GM19239 (cell line): ENCODE measurements at places on chromosomes 1 and 21.

DNA sequence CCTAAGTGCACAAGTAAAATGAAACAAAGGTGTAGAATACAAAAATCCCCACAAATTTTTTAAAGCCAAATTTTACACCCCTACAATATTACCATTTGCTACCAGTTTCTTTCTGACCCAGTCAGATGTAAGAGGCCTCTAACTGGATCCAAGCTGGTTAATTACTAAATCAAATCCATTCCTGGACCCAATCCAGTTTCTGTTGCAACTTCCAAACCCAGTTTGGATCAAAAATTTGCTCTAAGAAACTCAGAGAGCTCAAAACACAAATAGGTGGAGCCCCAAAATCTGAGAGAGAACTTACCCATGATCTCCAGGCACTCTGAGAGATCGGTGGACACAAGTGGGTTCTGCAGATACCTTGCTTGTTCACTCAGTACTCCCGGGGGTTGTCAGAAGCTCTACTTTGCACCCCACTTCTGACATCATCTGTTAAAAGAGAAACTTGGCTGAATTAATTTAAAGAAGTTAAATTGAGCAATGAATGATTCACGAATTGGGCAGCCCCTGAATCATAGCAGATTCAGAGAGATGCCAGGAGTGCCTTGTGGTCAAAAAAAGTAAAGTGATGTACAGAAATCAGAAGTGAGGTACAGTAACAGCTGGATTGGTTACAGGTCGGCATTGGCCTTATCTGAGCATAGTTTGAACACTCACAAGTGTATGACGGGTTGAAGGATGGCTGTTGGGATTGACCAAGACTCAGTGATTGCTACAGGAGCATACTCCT, 448.0 kb downstream of the KCNT2 start:
- no peak for DNase-seq

DNA sequence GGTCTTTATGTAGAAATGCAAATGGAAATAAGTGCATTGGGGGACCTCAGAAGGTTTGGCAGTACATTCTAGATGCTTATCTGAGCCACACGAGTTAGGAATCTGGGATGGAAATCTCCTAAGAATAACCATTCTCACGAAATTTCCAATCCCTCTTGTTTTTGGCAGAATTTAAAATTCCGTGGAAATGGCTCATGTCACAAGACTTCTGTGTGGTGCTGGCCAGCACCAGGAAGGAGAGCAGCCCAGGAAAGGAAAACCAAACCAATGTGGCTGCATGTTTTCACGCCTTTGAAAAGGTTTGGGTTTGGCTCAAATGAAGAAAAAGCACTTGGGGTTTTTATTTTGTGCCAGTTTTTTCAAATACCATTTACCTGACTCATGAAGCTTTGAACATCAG, 80.1 kb upstream of the KCNK2 start:
- no peak for DNase-seq

GRCh38 chr1:97204468-97204867, 482.9 kb downstream of the PTBP2 start:
- DNase-seq, result no peak

- DNase-seq, result no peak
These were observed 1.9 kb downstream of the RUSC1 start for GRCh38 chr1:155322571-155322952.

- no peak for DNase-seq
These were observed 24.0 kb downstream of the PTPRC start for GRCh38 chr1:198662821-198663220.

- DNase-seq, result no peak
These were observed 318.1 kb upstream of the VAMP3 start for GRCh38 chr1:7453038-7453437.

DNA sequence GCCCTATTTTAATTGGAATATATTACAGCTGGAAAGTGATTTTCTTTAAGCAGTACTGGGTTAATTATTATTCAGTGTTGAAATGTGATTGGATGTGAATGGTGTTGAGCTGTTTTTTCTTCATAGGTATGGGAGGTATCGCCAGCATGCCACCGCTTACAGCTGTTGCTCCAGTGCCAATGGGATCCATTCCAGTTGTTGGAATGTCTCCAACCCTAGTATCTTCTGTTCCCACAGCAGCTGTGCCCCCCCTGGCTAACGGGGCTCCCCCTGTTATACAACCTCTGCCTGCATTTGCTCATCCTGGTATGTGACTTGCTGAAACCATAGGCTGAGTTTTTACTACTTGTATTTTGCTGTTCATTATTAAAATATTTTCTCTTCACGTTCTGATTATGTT, 107.7 kb downstream of the ITSN1 start:
- DNase-seq, result no peak

DNA sequence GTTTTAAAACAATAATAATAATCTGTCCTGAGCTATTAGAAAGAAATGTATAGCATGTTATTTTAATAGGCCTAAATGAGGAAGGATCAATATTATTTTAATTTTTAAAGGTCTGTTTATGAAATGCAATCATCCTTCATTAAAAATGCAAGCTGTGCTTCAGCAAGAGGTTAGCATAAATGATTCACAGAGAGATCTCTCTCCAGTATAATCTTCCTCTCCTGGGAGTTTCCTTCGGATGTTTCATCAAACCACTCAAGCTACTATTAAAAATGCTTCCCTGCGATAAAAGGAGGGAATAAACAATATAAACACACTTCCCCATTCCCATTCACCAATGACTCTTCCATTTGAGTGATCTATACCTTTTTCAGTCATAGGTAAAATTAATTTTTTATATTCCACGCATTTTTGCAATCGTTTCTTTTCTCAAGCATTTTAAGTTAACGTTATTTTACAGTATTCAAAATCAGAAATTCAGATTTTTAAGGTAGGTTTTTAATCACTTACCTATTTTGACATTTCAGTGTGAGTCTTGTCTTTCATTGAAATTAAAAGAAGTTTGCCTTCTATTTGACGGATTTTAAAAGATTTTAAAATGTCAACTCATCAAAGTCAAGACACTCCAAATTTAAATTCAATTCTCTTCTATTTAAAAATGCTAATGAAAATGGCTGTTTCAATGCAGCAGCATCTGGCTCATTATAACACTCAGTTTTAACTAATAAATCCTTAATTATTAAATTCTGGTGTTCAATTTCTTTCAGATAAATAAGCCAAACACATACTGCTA, 64.3 kb downstream of the RERE start:
- DNase-seq, result no peak

DNA sequence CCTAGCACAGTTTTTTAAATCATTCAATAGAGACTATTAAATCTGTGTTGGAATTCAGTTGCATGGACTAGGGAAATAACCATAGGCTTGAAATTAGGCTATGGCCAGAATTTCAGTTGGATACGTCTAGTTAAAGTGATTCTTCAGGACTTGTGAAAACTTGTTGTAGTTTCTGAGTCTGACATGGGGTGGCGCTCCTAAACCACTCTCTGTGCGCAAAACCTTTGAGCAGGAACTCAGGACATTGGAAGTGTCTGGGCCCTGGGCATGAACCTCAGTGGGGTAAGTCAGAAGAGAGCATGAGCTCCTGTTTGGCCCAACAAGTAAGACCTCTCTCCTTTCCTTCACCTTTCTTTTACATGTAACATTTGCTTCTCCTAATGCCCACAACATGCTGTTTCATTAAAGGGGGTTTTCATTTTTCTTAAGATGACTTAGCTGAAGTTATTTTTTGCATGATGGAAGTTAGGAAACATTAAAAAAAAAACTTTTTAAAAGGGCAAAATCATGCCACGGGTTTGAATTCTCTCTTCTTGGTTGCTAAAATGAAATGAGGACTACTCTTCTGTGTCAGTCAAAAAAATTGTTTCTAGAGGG, 17.1 kb upstream of the CCDC190 start:
- DNase-seq, result peak; percentile 4

- no peak for DNase-seq
These were observed 75.5 kb downstream of the LRRC8D start for GRCh38 chr1:89896105-89896942.

- DNase-seq, result no peak
These were observed 28.1 kb downstream of the ZSCAN20 start for GRCh38 chr1:33500547-33500946.

DNA sequence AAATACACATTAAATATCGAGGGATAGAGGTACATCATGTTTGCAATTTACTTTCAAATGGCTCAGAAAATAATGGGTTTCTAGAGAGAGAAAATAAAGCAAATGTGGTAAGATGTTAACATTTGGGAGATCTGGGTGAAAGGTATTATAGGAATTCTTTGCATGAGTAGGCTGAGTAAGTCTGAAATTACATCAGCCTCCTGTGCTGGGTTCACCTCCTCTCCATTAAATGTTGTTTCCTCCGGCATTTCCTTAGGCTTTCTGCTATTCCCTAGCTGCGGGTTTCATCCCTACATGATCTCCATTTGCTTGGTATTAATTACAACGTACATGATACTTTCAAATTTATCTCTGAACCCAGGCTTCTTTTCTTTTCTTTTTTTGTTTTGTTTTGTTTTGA, 31.6 kb downstream of the ZMYND12 start:
- no peak for DNase-seq

- DNase-seq, result no peak
These were observed 655.4 kb downstream of the LTN1 start for GRCh38 chr21:28337315-28337714.

GRCh38 chr1:16204634-16205333, 7.7 kb downstream of the ARHGEF19 start:
- peak; percentile 31 for DNase-seq

- no peak for DNase-seq
These were observed 29.1 kb downstream of the LAMC2 start for GRCh38 chr1:183215076-183215720.

- DNase-seq, result no peak
These were observed 1.4 kb downstream of the CXADR start for GRCh38 chr21:17514124-17514845.

- DNase-seq, result no peak
These were observed 56.0 kb upstream of the NTPCR start for GRCh38 chr1:232894436-232894835.

DNA sequence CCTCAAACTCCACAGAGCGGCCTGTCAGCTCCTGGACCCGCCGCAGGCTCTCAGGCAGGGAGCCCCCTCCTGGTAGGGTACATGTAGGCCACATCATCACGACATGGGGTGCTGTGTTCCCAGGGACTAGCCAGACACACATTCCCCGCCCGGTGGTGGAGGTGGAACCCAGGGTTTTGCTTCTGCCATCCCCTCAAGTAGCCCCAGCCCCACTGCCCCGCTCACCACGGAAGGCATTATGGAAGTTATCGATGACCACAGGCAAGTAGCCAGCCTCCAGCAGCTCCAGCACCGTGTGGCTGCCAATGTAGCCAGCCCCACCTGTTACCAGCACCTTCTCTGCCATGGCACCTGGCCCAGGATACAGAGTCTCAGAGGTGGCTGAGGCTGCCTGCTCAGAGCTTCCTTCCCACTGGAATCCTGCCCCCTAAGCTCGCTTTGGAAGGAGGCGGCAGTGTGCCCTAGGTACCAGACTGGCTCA, 1.9 kb downstream of the GALE start:
- DNase-seq, result no peak

DNA sequence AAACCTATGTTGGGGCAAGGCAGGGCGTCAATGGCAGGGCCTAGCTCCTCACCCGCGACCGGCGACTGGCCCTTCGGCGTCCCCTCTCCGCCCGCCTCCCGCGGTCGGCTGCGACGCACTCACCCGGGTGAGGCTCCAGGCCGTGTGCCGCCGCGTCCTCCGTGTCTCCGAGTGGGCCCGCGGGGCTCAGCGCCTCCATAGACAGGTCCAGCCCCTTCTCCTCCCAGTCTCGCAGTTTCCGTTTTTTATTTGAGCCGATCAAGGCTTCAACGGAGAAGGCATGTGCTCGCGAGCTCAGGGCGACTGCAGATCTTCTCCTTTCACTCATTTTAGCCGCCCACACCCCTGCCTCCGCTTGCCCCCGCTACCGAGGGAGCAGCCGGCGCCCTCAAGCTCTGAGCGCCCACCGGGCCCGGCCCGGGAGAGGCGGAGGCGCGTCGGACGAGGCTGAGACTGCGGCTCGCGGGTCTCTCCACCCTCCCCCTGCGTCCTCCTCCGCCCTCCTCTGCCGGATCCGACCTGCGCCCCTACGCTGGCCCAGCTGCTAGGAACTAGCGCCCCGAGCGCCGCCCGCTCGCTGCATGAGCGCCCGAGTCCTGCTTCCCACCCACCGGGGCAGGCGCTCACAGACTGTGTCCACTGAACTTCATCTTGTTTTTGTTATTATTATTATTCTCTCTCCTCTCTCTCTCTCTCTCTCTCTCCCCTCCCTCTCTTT, 516 bp downstream of the TBX15 start:
- no peak for DNase-seq

DNA sequence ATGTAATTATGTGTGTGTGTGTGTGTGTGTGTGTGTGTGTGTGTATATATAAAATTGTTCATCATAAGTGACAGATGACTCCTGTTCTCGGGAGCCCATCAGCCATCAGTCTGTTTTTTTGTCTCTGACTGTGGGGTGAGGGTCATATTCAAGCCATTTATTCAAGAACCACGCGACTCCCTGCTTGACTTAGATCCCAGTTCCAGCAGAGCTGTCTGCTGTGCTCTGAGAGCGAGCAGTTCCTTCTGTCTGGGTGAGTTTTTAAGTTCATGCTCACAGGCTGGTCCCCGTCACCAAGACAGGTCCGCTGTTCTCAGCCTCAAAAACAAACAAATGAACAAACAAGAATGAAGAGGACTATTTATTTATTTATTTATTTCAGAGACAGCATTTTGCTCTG, 18.3 kb upstream of the NPPB start:
- DNase-seq, result no peak

DNA sequence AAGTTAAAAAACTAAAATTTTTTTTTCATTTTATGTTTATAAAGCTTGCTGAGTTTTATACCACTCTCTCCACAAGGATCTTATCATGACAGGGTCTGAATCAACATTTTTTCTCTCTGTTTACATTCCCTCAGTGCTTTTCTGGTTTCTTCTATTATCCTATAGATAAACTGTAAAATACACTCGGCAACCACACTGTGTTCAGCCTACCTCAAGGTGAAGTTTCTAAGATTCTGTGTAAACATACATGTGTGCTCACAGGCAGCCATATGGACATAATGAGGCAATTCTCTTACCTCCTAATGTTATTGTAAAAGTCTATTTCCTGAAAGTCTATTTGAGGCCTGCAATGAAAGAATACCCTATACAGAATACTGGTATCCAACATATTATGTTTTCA, 114.6 kb downstream of the NTPCR start:
- no peak for DNase-seq

DNA sequence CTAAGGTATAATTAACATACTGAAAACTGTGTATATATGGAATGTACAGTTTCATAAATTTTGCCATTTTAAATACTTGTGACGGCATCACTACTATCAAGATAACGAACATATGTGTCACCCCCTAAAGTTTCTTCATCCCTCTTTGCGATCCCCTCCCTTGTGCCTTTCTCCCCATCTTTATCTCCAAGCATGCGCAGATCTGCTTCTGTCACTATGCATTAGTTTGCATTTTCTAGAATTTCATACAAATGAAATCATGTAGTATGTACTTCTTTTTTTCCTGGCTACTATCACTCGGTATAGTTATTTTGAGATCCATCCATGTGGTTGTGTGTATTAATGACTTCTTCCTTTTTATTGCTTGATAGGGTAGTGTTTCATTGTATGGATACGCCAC, 154.9 kb downstream of the ZNF648 start:
- DNase-seq, result no peak

DNA sequence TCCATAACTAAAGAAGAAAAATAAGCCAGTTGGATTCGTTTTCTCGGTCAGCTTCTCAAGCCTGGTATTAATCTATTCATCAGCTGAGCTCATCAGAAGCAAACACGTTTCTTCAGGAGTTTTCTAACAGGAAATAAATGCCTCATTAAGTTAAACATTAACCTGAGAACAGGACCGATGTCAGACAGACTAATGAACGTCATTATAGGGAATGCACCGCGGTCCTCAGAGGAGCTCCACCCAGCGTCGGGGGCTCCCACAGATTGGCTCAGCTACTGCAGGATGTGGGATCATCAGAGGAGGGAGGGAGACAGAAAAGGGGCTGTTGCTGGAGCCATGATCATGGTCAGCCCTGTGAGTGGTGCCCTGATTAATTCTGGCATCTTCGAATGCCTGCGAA, 615.4 kb downstream of the PTPRU start:
- DNase-seq, result no peak
